Left lung (tissue), 14 donors: ENCODE measurements at places on chromosomes 5 and 9. TPM values are rescaled to one million over a fixed set of nuclear protein-coding genes. Genes with fewer than 3 reads are reported as not detected.

GRCh38 chr5:139296862-139297326 is 3.4 kb downstream of the MATR3 start:
- DNase-seq, result no peak

DNA sequence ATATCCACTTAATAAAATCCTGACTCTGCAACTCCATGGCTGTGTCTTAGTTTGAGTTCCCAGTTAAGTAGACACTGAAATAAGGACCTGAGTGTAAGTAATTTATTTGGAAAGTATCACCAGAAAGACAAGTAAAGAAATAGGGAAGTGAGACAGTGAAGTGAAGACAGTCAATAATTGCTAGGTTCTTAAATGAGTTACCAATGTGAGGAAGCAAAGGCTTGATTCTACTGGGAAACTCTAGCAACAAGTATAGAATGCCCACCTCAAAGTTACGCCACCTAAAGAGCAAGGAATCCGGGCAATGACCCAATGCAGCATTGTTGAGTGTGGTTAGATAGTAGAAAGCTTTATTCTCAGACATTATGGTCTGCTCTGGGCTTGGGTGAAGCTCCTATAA is 383.9 kb downstream of the TLR4 start:
- DNase-seq, result no peak

DNA sequence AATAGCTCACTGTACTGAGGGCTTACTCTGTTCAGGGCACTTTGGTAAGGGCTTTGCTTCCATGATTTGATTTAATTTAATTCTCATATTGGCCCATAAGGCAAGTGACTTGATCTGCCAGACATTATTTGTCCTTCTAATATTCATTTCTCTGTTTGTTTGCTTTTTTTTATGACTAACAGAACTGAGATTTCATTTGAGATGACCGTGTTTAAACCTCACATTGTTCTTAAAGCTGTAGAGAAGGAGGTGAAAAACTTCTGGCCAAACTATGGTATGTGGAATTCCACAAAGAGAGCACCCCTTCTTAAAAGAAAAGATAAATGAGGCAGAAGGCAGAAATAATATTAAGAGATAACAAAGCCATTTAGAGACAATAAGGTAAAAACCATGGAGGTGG is 775.6 kb upstream of the ACO1 start:
- no peak for DNase-seq

DNA sequence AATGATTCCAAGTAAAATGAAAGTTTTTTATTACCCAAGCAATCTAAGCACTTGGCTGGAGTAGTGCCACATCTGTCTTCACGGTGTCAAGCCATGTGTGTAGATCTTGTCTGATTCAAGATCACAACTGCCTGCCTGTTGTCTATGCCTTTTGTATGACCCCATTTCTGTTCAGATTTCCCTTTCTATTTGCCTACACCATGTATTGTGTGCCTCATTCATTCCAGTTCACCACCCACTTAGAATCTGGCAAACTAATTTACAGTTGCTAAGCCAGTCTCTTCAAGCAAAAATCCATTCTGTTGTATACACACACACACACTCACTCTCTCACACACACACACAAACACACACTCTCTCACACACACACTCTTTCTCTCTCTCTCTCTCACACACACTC is 33.7 kb downstream of the GLDC start:
- DNase-seq, result no peak

DNA sequence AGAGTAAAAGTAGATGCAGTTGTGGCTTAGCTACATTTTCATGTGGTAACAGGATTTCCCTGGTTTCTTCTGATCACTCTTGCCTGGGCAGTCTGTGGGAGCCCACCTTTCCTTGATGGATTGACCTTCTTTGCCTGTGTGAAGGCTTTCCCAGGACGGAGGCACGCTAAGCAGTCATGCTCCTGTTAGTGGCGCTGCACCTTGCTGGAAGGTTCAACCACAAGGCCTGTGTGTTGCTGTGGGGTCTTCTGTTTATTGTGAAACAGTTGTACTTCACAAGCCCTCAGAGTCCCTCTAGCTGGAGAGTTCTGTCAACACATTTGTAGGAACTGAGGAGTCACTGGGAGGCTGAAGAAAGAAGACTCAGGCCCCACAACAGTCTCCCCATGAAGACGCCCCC is 402.0 kb downstream of the IRX1 start:
- DNase-seq, result no peak

GRCh38 chr9:103991698-103992097 is 102.4 kb upstream of the SMC2 start:
- peak; percentile 3 for DNase-seq

- DNase-seq, result no peak
Measured at GRCh38 chr5:159106193-159106568, 6.5 kb upstream of the EBF1 start.

DNA sequence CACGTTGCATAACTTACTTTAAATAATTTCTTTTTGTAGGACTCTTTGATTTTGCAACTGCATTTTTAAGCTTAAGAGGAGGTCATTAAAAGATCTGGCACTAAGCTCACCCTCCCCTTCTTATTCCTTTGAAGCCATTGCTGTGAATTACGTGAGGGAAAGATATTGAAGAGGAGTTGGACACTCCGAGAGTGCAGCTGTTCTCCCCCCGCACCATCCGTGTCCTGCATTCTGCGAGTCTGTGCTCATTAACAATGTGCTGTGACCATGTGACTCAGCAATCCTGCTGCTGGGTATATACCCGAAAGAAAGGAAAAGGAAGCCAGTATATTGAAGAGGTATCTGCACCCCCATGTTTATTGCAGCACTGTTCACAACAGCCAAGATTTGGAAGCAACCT is 40.0 kb downstream of the NXNL2 start:
- peak; percentile 57 for DNase-seq

DNA sequence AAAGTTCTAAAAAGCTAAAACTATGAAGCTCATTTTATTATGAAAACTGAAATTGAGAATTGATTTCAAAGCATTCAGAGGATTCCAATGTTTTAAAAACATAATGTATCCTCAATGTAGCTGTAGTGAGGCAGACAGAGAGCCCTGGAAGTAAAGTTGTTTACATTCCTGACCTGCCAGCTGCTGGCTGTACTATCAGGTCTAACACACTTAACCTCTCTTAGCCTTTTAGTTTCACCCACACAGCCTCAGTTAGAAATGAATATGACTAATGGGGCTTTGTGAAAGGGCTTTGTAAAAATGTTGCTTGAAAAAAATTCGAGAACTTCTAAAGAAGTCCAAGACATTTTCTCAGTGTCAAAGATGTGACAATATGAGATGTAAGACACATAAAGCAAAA is 122.6 kb downstream of the FBXL17 start:
- DNase-seq, result peak; percentile 5

- DNase-seq, result no peak
Measured at GRCh38 chr9:113641100-113641885, 177.8 kb downstream of the RGS3 start.

- no peak for DNase-seq
Measured at GRCh38 chr5:108765647-108766046, 17.9 kb downstream of the FER start.

- DNase-seq, result no peak
Measured at GRCh38 chr9:97041898-97042297, 3.0 kb upstream of the CTSV start.

- DNase-seq, result no peak
Measured at GRCh38 chr9:19967216-19967887, 178.5 kb upstream of the SLC24A2 start.

GRCh38 chr5:57824623-57825022 is 342.0 kb upstream of the ACTBL2 start:
- no peak for DNase-seq

GRCh38 chr9:21589344-21590056 is 107.4 kb upstream of the IFNE start:
- no peak for DNase-seq

DNA sequence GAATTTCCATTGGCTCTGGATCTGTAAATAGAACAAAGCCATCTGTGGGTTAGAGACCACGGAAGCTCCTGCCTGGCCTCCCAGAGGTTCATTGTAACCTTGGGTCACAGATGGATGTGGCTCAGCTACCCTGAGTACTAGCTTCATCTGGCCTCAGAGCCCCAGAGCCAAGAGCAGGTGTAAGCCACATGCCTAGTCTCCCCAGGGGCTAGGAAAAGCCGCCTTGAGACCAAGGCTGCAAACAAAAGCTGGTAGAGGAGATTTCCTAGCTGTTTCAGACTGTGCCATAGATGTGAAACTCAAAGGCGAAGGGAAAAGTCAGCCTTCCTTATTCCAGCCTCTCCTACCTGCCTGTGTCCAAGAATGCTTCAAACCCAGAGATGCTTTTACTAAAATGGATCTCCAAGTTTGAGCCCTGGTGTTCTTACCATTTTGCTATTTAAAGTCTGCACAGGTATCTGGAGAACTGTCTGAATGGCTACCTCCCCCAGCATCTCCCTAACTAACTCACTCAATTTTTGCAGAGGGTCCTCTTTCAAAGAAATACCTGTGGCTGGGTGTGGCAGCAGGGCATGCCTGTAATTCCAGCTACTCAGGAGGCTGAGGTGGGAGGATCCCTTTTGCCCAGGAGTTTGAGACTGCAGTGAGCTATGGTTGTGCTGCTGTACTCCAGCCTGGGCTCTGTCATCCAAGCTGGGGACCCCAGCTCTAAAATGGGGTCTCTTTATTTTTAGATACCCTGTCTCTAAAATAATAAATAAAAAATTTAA is 42.3 kb upstream of the MAP1B start:
- no peak for DNase-seq

DNA sequence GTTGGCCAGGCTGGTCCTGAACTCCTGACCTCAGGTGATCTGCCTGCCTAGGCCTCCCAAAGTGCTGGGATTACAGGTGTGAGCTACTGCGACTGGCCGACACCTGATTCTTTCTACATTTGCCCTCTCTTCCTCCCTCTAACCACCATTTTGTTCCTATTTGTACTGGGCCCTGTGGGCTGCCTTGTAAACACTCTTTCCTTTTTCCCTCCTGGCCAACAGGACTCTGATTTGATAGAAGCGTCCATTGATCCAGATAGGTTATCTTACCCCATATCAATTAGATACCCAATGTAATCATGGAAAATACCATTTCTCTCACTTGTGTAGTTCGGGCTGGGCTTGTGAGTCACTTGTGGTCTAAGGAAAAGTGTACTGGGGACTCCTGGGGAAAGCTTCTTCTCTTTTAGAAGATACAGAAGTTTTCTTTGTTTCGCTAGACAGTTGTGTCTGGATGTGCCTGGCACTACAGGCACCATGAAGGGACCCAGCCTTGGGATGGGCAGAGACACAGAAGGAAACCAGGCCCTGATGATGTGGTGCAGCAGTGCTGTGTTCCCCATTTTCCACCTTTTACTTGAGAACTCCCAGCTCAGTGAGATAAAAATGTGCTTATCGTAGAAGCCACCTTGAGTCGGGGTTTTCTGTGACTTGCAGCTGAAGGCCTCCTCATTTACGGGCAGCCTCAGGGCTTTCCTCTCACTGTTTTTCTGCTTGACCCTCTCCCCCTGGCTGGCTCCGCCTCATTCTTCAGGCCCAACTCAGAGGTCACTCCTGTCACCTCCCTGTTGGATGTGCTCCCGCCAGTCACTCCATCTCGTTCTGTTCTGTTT is 32.8 kb upstream of the CPEB4 start:
- no peak for DNase-seq

GRCh38 chr5:14429101-14430050 is 152.2 kb upstream of the OTULINL start:
- DNase-seq, result peak; percentile 51

GRCh38 chr5:79120221-79120620 is 8.6 kb downstream of the BHMT start:
- DNase-seq, result no peak

GRCh38 chr5:172504701-172505402 is 50.5 kb upstream of the SH3PXD2B start:
- DNase-seq, result peak; percentile 47

- DNase-seq, result no peak
Measured at GRCh38 chr5:17477043-17477442, 21.0 kb upstream of the TAF11L2 start.

DNA sequence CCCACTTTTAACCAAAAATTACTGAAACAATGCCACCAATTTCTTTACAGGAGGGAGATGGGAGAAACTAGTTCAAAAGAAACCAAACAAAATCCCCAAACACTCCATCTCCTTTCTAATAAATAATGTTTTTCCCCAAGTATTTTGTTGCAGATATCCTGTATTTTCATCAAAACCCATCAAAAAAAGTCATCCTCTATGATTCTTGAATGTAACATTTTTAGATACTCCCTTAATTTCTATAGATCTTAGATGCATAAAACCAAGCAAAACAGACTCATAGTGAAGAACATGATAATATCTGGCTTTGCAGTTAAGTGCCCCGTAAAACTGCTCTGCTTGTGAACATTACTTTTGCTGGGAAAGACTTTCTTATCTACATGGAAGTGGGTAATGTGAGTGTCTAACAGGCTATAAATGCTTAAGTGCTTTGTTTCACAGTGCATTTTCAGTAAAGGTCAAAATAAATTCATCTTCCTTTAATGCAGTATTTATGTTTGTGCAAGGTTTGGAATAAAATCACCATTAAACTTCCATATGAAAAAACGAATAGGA is 77.3 kb upstream of the TBCA start:
- DNase-seq, result no peak

DNA sequence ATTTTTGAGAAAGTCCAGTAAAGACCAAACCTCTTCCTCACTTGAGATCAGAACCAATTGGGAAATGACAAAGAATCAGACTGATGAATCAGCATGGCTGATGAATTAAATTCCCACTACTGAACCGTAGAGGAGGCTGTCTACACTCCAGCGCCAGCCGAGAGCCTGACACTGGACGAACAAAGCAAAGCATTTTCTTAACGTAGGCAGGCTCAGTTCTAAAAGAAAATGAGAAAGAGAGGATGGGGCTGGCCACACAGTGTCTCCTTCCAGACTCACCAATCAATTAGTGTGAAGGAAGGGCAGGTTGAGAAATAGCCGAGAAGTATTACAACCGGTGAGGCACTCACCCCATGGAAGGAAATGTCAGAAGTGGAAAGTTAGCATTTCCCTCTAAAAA is 49.4 kb downstream of the ITGA1 start:
- DNase-seq, result no peak

The CDK7 gene
- 31.6 TPM for polyA plus RNA-seq

The SLC1A3 gene
- polyA plus RNA-seq, result 19.3 TPM

The SMIM27 gene
- polyA plus RNA-seq, result 10.5 TPM

The ADAMTSL2 gene
- 13.6 TPM for polyA plus RNA-seq

The CCDC192 gene
- polyA plus RNA-seq, result 1.3 TPM

The DND1 gene
- 1.3 TPM for polyA plus RNA-seq

The F2RL1 gene
- 8.8 TPM for polyA plus RNA-seq

The CDO1 gene
- 55.7 TPM for polyA plus RNA-seq

The NTNG2 gene
- 1.1 TPM for polyA plus RNA-seq

The PTGES gene
- 6.1 TPM for polyA plus RNA-seq

The PCDHGA3 gene
- 3.6 TPM for polyA plus RNA-seq

The ZNF462 gene
- 33.5 TPM for polyA plus RNA-seq

The GKAP1 gene
- 13.2 TPM for polyA plus RNA-seq

The HNRNPAB gene
- polyA plus RNA-seq, result 126 TPM

The APBA1 gene
- 15.0 TPM for polyA plus RNA-seq
